Aortic smooth muscle cell (primary cell): ENCODE measurements at places on chromosomes 1 and 21. TPM values are rescaled to one million over a fixed set of nuclear protein-coding genes. Genes with fewer than 3 reads are reported as not detected.

LCE3D gene
- not detected in 2 replicates for total RNA-seq

VASH2 gene
- under 0.01 TPM in 1 of 2 replicates, not detected in the other for total RNA-seq

PPM1J gene
- 0.50 and 0.53 TPM in 2 replicates for total RNA-seq

LORICRIN gene
- total RNA-seq, result not detected in 2 replicates

ST7L gene
- total RNA-seq, result 13.9 and 18.1 TPM in 2 replicates

CRYBG2 gene
- not detected in 2 replicates for total RNA-seq

ARMH1 gene
- total RNA-seq, result 0.37 and 0.92 TPM in 2 replicates

UBXN10 gene
- not detected in 2 replicates for total RNA-seq

LCE1B gene
- not detected in 2 replicates for total RNA-seq

LCA5L gene
- total RNA-seq, result 1.3 and 1.8 TPM in 2 replicates

RPE65 gene
- total RNA-seq, result not detected in 2 replicates

COL6A2 gene
- total RNA-seq, result 1,217 and 1,284 TPM in 2 replicates

MFAP2 gene
- 18.2 and 24.5 TPM in 2 replicates for total RNA-seq

PRKCZ gene
- total RNA-seq, result 1.1 and 2.2 TPM in 2 replicates

USP25 gene
- 25.1 and 34.9 TPM in 2 replicates for total RNA-seq
